NCI-H1930 (cell line): ENCODE measurements at places on chromosomes 7 and 10.

DNA sequence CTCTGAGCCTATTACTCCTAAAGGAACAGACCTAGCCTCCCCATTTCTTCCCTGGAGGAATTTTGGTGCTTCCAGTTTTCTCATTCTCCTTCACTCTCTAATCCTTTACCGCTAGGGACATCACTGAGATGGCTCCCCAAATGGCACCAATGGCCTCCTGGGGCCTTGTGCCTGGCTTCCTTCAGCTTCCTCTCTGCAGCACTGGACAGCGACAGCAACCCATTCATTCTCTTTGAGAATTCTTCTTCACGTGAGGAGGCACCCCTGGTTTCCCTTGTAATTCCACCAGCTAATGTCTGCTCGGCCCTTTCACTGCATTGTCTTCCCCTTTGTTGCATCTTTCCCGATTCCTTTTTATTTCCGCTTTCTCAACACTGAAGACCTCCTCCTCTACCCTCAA is 24.6 kb upstream of the KDM7A start:
- no peak for DNase-seq

DNA sequence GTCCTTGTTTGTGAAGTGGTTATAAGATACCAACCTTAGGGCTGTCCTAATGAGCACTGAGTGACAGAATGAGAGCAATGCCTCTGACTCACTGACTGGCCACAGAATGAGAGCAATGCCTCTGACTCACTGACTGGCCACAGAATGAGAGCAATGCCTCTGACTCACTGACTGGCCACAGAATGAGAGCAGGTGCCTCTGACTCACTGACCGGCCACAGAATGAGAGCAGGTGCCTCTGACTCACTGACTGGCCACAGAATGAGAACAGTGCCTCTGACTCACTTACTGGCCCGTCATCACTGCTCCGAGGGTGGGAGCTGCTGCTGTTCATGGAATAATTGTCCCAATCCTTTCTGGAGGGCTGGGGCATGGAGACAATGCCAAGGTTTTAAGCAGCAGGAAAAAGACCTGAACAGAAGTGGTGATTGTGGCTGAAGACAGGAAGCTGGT is 265.2 kb upstream of the PPP2R2D start:
- DNase-seq: no peak

GRCh38 chr7:93547716-93548115 is 26.8 kb downstream of the CALCR start:
- no peak for DNase-seq

DNA sequence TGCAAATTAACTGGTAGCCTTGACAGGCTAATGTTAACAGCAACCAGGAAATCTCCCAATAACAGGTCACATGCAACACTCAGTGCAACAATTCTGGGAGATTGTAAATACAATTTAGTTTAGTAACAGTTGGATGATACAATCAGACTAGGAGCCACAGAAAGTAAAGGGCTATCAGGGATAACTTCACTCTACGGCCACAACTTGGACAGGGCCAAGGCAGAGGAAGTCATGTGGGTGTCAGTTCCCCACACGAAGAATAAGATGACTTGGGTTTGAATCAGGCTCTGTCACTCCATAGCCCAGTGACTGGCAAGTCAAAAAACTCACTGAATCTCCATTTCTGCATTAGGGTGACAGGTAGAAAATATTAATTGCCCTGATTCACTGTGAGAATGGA is 217.3 kb upstream of the CCDC6 start:
- DNase-seq: no peak

GRCh38 chr7:99893280-99893679 is 16.4 kb upstream of the OR2AE1 start:
- DNase-seq: no peak

GRCh38 chr10:101438881-101439391 is 85.0 kb downstream of the BTRC start:
- no peak for DNase-seq

- DNase-seq: no peak
Measured at GRCh38 chr7:122803323-122803722, 82.9 kb downstream of the CADPS2 start.

DNA sequence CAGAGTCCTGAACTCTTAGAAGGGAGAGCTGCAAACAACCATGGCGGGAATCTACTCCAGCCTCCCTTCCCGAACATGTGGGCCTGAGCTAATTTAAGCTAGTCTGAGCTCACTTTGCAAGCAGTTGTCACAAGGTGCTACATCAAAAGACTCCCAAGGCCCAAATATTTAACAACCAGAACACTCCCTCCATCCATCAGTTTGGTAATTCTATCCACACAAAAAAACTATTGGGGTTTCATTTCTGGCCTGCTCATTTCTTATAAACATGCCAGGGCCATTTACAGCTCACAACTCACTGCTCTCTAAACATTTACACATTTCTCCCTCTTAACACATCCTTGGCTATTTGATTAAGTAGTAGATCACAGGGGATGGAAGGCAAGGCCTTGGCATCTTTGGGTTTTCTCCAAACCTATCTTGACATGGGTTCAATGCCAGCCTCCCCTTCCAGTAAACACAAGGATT is 263.4 kb downstream of the KCNMA1 start:
- DNase-seq: no peak

GRCh38 chr7:155371884-155372781 is 74.5 kb downstream of the INSIG1 start:
- no peak for DNase-seq

DNA sequence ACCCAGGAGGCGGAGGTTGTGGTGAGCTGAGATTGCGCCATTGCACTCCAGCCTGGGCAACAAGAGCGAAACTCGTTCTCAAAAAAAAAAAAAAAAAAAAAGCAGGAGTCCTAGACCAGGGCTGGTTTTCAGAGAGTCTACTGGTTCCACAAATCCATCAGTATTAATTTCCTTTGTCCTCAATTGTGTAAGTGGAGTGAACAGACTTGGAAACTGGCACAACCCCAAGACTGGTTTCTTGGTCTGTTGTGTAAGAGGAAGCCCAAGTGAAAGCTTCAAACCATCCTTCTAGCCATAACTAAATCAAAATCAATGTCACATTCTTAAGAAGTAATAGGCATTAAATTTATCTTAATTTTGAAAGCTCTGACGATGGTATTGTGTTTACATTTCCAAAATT is 213.6 kb downstream of the DGKI start:
- DNase-seq: no peak

GRCh38 chr7:130566168-130566897 is 74.4 kb downstream of the MEST start:
- DNase-seq: no peak

- DNase-seq: no peak
Measured at GRCh38 chr10:21203473-21204107, 306.5 kb upstream of the NEBL start.

- no peak for DNase-seq
Measured at GRCh38 chr7:39678930-39679709, 55.7 kb downstream of the RALA start.

DNA sequence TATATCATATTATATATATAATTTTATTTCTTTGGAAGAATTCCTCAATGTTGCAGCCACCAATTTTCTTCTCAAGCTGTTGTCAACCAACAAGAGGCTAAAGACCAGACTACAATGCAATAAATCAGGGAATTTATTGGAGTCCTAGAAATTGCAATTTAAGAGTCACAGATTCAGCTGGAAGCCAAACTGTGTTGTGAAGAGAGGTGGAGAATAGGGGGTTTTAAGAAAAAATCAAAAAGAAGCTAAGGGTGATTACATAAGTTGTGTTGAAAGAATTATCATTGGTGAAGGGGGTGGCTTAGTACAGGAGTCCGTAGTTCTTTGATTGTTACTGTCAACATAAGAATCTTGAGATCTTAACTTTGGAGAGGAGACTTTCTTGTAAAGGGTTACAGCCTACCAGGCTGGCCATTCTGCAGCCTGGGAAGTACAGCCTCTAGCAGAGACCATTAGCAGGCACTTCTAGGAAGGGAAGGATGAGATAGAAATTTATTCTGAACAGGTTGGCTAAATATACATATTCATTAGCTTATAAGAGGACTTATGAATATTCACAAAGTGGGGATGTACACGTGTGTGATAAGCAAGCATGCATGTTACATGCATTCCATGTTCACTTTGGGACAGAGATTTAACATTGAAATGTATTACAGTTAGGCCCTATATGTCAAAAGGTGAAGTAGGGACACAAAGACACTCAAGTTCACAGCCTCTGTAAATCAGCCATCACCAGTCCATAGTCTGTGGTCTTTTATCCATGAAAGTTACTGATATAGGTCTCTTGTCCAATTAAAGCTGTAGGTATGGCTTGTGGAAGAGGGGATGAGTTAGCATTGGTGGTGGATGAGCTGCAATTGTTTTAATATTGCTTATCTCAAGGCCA is 8.3 kb upstream of the TMEM168 start:
- peak; percentile 40 for DNase-seq

DNA sequence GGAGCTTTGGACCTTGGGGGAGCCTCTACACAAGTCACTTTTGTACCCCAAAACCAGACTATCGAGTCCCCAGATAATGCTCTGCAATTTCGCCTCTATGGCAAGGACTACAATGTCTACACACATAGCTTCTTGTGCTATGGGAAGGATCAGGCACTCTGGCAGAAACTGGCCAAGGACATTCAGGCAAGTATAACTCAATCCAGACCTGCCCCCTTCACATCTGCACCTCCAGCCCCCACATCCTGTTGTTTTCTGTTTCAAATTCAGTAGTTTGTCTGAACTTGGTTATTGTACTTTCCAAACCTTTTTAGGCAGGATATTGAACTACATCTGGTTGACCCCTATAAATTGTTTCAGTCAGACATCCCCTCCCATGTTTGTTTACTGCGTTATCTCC is 62.4 kb upstream of the CC2D2B start:
- DNase-seq: no peak

DNA sequence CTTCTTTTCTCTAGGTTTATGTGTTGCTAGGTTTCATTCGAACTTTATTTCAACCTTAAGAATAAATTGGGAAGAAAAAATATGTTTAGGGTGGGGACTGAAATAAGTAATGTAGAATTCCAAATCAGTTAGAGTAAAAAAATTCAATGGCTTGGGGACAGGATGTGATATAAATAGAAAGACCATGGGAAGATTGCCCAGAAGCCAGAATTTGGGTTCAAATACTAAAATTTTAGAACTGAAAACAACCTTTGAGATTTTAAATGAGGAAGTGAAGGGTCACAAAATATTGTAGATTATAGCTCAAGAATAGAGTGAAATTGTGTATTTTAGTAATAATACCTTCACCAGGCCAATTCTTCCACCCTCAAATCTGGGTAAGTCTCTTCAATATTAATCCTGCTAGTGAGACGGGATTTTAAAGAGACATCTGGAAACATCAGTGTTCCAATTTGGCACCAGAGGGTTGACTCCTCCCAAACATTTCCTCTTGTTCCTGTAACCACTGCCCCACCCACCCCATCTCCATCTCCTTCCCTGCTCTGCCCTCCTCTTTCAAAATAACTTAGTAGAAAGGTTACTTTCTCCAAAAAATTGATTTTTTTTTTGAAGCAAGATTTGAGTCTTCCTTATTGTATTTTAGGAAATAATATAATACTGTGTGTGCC is 51.3 kb upstream of the FAM3C start:
- DNase-seq: no peak

- peak; percentile 14 for DNase-seq
Measured at GRCh38 chr10:75708060-75708459, 276.6 kb downstream of the LRMDA start.

- no peak for DNase-seq
Measured at GRCh38 chr7:147423875-147424274, 1166.7 kb upstream of the C7orf33 start.

- DNase-seq: no peak
Measured at GRCh38 chr7:94472608-94473007, 37.0 kb upstream of the CASD1 start.

- DNase-seq: peak; percentile 12
Measured at GRCh38 chr10:92712016-92712889, 22.5 kb downstream of the HHEX start.

DNA sequence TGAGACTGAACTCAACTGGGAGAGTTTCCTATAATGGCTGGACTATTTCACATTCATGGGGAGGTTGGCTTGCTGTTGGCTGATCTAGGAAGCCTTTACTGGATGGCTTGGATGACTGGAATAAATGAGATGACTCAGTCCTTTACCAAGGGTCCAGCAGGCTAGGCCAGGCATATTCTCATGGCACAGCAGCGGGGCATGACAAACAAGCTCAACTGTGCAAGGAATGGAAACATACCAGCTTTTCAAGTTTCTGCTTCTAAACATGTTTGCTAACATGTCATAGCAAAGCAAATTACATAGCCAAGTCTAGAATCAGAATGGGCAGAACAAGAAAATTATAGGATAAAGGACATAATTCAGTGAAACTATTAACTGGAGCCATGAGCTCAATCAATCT is 46.8 kb upstream of the CRTAC1 start:
- no peak for DNase-seq

- DNase-seq: no peak
Measured at GRCh38 chr10:110006358-110007160, 1.2 kb upstream of the ADD3 start.

DNA sequence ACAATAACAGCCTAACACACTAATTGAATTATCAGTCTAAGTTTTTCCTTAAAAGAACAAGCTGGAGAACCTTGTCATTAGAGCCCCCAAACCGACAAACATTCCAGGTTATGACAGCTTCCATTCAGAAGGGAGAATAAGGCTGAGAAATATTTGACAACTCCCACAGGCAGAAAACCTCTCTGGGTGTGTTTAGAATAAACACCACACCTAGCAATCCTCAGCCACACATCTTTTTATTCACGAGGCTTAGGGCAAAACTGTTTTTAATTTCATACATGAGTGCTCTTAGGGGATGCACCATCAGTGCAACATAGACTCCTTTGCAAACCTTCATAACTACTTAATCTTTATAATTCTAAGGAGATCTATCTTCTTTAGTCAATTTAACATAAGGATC is 24.2 kb downstream of the STN1 start:
- DNase-seq: no peak

DNA sequence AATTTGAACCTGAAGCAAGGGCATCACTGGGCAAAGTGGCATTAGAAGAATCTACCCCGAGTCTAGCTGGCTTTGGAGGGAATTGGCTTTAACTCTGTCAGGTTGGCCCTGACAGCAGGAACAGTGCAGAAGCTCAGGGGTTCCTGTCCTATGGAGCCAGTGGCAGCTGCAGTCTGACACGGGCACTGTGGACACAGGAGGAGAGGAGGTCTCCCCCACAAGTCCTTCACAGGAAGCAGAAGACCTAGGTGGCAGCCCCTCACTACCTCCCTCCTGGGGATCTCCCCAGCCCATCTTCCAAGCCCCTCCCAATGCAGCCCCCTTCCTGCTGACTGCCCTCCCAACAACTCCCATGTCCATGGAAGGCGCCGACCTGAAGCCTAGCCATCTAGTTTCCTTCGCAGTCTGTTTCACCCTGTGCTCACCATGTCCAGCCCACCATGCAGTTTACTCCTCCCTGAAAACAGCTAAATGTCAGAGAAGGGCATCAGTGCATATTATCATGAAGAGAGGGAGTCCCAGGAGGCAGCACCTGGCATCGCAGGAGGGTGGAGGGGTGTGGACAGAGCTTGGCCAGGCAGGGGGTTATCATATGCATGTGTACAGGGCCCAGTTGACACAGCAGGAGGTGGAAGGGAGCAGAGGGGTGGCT is 17.9 kb upstream of the GDF10 start:
- DNase-seq: no peak

GRCh38 chr7:99375070-99375807 is 709 bp downstream of the ARPC1B start:
- no peak for DNase-seq
